ENCODE measurements at places on chromosomes 2 and 18.

GRCh38 chr2:181430406-181431118 lies 26.6 kb upstream of the ITGA4 start:
- DNase-seq = no peak

GRCh38 chr2:129336276-129336675 lies 643.2 kb upstream of the RAB6C start:
- no peak for DNase-seq

DNA sequence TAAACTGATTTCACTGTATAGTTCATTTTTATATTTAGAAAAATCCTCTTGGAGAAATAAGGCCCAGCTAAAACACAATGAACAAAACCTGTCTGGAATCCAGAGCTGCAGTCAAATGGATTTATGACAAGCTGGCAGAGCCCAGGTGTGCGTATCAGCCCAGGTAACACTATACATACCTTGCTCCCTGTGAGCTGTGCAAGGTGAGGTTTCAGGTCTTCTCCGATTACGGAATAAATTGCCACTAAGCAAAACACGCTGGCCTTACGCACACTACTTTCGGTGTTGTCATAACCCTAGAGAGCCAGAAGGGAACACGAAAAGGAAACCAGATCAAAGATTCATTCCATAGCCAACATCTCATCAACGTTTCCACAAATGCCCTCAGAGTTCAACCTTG lies 61.9 kb upstream of the TFCP2L1 start:
- no peak for DNase-seq

GRCh38 chr2:194883711-194884110 lies 773.3 kb upstream of the SLC39A10 start:
- no peak for DNase-seq

DNA sequence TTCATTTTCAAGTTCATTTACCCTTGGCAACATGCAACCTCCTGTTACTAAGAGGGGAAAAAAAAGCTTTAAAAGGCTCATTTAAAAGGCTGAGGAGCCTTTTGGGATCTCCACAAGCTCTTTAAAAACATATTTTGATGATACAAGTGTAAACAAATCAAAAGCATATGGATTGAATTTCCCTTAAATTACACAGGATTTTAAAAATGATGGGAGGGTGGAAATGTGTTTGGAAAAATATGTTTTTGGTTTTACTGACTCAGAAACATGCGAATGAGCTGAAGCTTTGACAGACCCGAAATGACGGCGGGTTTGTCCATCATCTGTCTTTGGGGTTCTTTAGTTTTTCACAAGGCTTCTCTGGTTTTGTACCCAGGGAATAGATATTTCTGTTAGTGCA lies 180.6 kb upstream of the CCDC68 start:
- DNase-seq = no peak

DNA sequence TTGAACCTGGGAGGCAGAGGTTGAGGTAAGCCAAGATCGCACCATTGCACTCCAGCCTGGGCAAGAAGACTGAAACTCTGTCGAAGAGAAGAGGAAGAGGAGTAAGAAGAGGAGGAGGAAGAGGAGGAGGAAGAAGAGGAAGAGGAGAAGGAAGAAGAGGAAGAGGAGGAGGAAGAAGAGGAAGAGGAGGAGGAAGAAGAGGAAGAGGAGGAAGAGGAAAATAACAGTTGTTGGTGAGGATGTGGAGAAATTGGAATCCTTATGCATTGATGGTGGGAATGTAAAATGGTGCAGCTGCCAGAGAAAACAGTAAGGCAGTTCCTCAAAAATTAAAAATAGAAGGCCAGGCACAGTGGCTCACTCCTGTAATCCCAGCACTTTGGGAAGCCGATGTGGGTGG lies 8.5 kb upstream of the NCL start:
- DNase-seq = no peak

DNA sequence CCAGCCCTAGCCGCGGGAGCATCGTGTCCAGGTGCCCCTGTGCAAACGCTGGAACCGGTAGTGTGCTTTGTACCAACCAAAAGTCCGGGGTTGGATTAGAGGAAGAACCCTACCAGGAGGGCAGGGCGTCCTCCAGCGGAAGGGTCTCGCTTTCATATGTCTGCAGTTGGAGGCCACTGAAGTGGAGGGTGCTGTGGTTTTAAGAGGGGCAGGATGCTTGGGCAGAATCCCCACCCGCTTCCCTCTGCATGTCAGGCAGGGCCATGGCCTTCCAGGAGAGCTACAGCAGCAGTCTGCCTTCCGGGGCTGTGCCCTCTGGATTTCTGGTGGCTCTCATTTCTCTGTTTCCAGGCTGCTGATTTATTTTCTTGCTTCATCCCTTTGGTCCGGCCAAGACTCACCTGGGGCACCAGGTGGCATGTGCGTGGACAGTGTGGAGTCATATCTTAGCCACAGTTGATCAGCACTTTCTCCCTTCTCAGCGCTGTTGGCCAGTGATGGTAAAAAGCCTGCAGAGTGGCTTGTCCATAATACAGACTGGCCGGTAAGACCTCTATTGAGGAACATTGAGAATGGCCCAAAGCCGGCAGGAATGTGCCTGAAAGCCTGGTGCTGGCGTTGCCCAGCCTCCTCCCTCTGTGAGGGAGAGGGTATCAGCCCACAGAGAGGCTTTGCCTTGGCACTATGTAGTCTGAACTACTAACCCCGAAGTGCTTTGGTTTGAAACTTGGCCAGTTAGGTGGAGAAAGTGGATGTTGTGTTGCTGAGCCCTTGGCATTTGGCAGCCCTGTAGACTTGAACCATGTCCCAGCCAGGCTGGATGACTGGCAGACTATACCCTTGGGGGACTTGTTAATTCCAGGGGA lies 1.8 kb downstream of the AGAP1 start:
- DNase-seq = no peak

- DNase-seq = peak; percentile 34
Measured at GRCh38 chr2:10022041-10022421, 21.3 kb upstream of the KLF11 start.

DNA sequence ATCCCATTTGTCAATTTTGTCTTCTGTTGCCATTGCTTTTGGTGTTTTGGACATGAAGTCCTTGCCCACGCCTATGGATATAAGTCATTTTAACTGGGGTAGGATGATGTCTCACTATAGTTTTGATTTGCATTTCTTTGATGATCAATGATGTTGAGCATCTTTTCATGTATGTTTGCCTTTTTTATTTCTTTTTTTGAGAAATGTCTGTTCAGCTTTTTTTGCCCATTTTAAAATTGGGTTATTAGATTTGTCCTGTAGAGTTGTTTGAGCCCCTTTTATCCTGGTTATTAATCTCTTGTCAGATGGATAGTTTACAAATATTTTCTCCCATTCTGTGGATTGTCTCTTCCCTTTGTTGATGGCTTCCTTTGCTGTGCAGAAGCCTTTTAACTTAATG lies 75.3 kb downstream of the COMMD1 start:
- DNase-seq = no peak

- no peak for DNase-seq
Measured at GRCh38 chr2:8315531-8316165, 366.2 kb upstream of the ID2 start.

GRCh38 chr2:50602636-50603327 lies 429.1 kb downstream of the NRXN1 start:
- DNase-seq = no peak

GRCh38 chr2:226892729-226893128 lies 56.9 kb downstream of the RHBDD1 start:
- no peak for DNase-seq

DNA sequence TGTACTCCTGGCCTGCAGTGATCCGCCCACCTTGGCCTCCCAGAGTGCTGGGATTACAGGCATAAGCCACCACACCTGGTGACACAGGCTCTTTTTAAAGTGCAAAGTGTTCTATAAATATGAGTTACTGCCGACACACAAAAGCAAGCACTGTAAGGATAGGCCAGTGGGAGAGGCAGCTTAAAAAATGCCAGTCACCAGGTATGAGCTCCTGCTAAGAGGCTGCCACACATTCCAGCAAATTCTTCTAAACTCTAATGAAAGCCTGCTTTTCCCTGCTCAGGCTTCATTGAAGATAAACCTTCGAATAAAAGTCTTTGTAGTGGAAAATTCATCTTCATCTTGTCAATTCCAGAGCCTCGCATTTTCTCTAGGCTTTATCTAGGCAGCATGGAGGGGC lies 203.0 kb upstream of the PID1 start:
- no peak for DNase-seq
